ENCODE measurements at places on chromosomes 1 and 21.

GRCh38 chr1:218209351-218209861, 75.7 kb upstream of the RRP15 start:
- DNase-seq = peak; percentile 82

GRCh38 chr1:24459551-24460266, 42.9 kb upstream of the RCAN3 start:
- DNase-seq = no peak

GRCh38 chr1:7962014-7962335, 464 bp downstream of the PARK7 start:
- no peak for DNase-seq

GRCh38 chr1:219279017-219279770, 105.5 kb downstream of the LYPLAL1 start:
- no peak for DNase-seq

DNA sequence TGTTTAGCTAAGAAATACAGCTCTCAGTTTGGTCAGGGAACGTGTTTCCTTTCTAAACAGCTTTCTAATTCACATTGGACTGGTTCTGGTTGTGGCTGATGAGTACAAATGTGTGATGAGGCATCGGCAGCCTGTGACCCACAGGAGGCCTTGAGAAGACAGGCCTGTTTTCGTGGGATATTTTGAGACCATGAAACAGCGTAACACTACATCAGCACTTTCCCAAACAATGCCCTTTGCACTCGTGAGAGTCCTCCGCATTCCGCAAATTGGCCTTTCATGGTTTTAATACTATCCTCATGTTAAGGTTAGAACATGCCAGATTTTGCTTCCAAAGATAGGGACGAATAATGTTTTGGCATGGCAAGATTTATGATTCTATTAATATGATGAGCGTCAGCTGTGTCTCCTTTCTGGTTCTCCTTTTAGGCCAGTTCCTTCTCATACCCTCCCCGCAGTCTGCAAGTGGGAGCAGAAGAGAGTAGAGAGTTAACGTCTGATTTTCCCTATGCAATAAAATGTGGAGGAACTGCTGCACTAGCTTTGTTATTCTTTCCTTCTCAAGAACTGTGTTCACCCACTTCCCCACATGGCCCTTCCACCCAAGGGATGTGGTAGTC, 84.3 kb upstream of the L1TD1 start:
- no peak for DNase-seq

GRCh38 chr1:18537386-18538306, 56.9 kb downstream of the KLHDC7A start:
- DNase-seq = peak; percentile 32

DNA sequence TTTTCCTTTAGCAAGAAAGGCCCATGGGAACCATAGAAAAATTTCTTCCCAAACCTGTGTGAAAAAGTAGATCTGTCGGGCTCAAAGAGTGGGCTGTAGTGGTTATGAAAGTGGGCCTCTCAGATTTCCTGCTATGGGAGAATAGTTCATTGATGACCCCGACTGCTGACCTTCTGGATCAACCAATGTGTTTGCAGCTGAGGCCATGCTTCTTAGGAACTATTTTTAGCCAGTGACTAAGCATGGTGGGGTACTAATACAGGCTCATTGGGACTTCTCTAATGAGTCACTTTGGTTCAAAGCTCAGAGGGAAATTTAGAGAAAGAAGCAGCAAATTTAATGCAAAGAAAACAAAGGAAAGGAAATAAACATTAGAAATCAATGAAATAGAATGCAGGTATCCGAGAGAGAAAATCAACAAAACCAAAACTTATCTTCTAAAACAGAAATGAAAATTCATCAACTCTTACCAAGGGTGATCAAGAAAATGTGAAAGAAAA, 12.6 kb upstream of the PSMA5 start:
- peak; percentile 6 for DNase-seq

DNA sequence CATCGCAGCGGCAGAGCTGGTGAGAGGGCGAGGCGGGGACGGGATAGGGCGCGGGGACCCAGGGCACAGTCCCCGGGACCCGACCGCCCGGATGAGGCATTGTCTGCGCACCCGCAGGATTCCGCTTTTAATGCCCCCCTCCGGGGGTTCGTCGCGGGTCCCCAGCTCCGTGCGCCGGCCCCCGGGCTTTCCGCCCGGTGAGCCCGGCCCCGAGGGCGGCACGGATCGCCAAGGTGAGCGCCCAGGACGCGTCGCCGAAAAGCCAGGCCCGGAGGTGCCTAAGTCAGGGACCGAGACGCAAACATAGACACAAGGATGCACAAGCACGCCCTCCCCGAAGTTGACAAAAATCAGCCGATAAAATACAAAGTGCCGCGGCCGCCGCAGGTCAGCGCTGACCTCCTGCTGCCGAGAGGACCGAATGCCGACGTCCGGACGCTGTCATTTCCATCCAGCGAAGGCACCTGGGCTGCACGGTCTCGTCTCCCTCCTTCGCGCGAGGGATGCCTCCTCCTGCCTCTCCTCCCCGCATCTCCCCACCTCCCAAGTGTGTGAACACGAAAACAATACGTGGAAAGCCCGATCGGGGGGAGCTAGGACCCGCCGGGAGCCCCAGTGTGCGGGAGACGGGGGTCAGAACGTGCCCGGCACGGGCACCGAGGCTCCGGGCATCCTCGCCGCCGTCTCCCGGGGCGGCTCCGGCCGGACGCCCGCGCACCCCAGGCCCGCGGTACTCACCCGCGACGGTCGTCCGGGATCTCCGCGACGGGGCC, 101.1 kb upstream of the SOD1 start:
- DNase-seq = peak; percentile 48

- no peak for DNase-seq
These were observed 45.7 kb downstream of the GPR161 start for GRCh38 chr1:168091063-168091462.

GRCh38 chr1:178119628-178120027, 25.7 kb downstream of the RASAL2 start:
- no peak for DNase-seq

DNA sequence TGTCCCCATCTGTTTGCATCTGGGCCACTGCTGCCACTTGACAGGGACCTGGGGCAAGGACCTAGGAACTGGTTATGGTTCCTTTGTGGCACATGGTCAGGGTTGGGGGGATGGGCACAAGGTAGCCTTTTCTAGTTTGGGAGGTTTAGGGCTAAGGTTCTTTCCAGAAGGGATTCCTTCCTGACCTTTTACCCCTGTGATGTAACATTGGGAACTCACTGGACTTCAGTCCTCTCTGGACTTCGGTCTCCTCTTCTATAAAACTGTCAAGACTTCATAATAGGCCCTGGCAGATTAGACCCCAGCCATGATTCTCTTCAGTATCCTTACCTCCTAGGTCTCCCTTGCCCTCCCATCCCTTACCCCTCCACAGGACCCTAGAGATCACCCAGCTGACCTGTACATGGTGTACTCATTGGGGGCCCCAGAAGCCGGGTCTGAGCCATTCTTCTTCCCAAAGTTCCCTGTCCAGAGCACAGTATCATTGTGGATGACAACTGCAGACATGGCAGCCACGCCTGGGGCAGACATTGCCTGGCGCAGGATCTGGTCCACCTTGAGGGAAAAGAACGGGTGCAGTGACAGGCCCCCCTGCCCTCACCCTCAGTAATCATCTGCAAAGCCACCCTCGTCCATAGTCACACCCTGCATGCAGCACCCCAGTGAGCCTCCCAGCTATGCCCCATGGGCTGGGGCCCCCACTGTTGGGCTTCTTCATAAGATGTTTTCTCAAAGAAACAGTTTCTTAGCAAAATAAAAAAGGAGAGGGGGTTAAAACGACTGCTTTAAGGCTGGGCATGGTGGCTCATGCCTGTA, 12.9 kb downstream of the LACTBL1 start:
- no peak for DNase-seq

DNA sequence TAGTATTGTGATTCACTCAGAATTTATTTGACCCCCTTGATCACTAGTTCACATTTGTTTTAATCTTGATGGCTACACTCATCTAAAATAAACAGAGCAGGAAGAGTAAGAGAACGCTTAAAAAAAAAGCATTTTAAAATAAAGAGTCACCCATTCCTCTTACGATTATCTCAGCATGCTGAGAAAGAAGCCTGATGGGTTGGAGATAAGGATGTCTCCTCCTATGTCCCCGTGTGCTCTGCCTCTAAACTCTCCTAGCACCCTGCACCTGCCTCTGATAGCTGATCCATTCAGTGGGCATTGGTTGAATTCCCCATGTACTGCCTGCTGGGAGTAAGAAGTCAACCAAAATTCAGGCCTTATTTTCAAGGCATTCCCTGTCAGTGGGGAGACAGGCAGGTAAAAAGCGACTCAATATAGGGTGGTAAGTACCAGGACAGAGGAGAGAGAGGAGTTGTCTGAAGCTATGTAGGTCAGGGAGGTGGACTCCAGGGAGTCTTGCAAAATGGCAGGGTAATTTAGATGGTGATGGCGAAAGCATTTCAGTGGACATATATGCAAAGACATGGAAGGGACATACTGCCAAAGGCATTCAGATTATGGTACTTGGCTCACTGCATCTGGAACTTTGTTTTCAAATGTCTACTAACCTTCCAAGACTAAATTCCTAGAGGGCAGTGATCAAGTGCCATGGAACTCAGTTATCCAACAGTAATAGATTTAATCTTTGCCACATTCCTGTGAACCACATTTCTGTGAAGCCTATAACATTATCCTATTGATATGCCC, 18.4 kb downstream of the ELAVL4 start:
- DNase-seq = no peak

- DNase-seq = no peak
These were observed 21.4 kb downstream of the CITED4 start for GRCh38 chr1:40840526-40841323.

DNA sequence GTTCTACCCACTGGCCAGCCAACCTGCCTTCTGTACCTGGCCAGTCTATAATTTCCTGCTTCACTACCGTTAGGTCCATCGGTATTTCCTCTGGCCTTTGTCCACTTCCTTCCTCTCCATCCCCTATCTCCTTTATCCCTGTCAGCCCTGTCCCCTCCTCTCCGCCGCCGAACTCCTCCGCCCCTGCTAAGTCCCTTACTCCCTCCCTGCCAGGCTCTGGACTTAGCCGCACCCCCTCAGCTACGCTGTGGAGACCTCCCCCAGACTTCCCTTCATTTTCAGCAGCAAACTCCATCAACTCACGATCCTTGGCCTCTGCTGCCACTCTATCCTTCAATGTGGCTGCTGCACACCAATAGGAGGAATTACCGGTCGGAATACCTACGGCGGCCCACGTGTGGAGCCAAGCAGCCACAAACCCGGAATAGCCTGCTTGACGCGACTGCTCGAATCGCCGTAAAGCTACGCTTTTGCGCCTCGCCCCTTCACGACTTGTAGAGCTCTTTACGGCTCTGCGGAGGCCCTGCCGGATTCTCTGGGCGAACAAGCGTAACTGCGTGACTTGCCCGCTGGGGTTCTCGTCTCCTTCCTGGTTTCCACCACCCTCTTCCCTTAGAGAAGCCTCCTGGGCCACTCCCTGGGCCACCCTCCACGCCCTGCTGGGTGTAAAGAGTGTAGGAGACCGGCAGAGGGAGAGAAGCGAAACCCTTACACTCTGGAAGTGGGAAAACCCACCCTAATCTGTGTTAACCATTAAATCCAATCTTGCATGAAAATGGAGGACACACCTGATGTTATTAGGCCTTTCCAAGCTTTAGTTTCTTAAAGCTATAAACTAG, at the start of gene ZNHIT6:
Gene ZNHIT6 (minus strand): TSS at position 444 of the 839 bp plus-strand sequence. CDS start 149 bp downstream, at position 295.
- DNase-seq = peak; percentile 94

DNA sequence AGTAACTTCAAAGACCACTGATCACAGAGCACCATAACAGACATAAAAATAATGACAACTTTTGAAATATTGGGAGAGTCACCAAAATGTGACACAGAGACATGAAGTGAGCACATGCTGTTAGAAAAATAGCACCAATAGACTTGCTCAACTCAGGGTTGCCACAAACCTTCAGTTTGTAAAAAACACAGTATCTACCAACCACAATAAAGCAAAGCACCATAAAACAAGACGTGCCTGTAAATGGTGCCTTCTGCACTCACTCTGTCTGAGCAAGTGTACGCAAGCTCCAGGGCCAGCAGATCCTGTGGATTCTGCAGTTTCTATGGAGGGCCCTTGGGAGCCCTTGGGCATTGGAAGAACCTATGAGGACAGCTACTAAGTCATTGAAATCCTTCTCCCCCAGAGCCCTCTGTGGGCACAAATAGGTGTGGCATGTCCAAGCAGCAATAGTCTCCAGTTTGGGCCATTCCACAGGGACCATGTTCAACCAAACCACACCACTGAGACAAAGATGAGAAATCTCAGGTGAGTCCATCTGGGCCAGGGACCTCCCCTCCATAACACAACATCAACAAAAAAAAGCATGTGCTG, 116.9 kb upstream of the RAB4A start:
- DNase-seq = no peak

DNA sequence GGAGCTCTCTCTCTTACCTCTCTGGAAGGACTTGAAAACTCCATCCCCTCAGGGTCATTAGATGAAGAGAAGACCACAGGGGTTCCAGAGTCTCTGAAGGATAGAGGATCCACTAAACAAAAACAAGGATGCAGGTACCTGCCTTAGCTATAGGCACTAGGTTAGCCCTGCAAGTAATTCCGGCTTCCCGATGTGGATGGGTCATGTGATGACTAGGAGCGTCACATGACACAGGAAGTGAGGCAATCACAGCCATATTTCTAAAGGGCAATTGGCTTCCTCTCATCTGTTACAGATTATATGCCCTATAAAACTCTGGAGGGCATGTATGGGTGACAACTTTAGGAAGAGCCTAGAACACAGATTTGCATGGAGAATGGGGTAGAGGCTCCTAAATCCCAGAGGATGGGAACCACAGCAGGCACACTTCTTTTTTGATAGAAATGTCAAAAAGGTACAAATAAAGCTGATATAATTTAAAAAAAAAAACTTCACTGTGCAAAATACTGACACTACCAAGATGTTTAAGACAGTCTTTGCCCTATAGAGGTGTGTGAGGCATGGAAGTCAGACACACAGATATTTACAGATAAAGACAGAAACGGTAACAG, 14.1 kb downstream of the ENTREP3 start:
- DNase-seq = peak; percentile 71

- no peak for DNase-seq
These were observed 115.7 kb downstream of the AKT3 start for GRCh38 chr1:243734308-243734695.

- DNase-seq = no peak
These were observed 33.1 kb upstream of the TMEM51 start for GRCh38 chr1:15120251-15120945.

DNA sequence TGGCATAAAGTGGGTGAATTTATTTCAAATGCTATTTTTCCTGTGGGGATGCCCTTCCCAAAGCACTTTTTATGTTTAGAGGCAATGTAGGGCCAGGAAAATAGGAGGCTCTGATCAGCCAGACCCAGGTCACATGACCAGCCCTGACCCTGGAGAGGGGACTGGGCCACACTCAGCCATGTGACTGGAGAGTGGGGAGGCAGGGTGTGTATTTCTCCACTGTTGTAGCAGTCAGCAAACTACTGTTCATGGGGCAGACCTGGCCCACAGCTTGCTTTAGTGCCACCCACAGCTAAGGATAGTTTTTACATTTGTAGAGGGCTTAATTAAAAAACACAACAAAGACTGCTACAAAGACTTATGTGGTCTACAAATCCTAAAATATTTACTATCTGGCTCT, 153.8 kb downstream of the ACTL8 start:
- DNase-seq = no peak

All from SJSA1 (cell line).